Ammon's horn (tissue), 1 donor: ENCODE measurements at places on chromosomes 4 and X.

DNA sequence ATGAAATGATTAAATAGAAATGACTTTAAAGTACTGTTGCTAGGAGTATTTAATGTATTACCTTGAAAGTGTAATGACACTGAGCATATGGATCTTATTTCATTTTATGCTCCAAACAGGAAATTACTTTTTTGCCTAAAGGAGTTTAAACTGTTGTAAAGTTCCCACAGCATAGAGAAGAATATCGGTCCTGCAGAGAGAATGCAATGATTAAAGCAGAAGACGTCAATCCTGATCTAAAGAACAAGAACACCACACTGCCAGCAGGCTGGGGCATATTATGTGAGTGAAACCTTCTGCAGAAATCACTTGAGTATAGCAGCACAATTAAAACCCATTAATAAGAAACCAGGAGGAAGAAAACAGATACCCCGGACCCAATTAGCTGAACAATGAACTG lies 72.8 kb upstream of the CAMK2D start:
- no peak for DNase-seq

DNA sequence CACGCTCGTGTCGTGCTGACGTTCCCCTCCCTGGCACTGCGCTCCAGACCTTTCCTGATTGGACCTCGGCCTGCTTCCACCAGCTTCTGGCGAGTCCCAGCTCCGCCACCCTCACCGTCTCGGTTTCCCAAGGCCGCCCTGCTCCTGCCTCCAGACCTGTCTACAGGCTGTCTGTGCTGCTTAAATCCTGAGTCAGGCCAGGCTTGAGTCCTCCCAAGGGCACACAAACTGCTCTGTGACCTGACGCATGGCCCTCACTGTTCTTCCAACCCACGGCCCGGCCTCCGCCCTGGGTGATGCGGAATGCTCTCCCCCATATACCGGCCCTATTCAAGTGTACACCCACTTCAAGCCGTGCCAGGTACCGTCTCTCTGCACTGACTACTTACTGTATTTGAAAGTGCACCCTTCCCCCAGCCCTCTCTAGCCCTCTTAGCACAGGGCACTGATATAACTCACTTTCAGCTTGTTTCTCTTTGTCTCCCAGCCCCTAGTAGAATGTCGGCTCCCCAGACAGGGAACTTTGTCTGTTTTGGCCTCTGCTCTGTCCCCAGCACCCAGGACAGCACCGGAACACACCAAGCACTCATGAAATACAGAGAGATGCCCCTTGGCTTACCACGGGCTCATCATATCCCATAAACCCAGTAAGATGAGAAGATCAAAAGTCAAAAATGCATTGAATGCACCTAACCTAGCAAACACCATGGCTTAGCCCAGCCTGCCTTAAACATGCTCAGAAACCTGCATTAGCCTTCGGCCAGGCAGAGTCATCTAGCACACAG lies 63.1 kb upstream of the AFAP1 start:
- DNase-seq = no peak

DNA sequence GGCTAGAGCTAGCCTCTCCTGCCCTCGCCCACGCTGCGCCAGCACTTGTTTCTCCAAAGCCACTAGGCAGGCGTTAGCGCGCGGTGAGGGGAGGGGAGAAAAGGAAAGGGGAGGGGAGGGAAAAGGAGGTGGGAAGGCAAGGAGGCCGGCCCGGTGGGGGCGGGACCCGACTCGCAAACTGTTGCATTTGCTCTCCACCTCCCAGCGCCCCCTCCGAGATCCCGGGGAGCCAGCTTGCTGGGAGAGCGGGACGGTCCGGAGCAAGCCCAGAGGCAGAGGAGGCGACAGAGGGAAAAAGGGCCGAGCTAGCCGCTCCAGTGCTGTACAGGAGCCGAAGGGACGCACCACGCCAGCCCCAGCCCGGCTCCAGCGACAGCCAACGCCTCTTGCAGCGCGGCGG lies at the start of gene AR:
Gene AR, plus strand, starts transcription at position 204 of the 400 bp plus-strand sequence. CDS start 1,126 bp downstream, outside the sequence.
- DNase-seq = peak; percentile 11

GRCh38 chr4:55125763-55126541 lies 557 bp upstream of the KDR start:
- no peak for DNase-seq

- DNase-seq = no peak
Observed at GRCh38 chr4:106614441-106614840, 245.9 kb upstream of the GIMD1 start.

- no peak for DNase-seq
Observed at GRCh38 chr4:1678244-1678643, 5.9 kb downstream of the FAM53A start.

DNA sequence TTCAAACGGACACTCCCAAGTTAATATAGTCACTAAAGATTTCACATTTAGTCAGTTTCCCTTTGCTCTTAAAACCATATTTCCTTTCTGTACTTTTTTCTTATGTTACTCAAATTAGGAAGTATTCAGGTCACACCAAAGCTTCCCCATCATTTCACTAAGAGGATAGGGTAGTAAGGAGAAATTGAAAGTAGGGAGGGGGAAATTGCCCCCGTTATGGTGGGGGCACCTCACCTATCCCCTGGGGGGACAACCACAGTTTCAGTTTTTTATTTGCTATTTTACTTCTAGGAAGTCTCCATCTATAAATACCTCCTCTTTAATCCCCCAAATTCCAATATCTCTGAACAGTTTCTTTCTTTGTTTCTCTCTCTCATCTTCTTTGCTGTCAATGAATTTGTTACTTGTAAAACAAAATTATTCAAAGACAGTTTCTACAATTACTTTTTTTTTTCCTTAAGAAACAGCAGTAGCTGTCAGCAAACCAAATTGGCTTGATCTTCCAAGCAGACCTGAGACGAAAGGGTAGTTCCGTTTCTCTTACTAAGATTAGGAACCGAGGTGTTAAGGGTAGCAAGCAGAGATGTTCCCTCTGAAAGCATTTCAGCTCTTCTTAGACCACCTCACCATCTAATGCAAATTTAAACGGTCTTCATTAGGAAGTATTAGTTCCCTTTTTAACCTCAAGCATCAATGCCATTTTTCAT lies 160.2 kb upstream of the KLF3 start:
- no peak for DNase-seq

DNA sequence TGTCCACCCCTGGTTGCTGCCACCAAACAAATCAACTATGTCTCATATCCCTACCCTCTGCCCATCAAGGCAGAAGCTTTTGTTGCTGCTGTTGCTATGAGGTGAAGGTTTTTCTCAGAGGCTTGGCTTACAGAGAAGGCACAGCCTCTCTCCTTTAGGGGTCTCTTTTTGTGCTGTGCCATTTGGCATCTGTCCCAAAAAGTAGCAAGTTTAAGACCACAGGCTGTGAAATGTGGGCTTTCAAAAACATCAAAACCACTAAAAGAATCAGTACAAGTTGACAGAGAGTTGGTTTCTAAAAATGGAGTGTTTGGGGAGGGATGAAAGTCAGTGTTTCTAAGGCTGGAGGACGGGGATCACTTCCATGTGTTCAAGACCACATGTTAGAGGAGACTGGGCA lies 634.9 kb downstream of the BCOR start:
- DNase-seq = no peak

DNA sequence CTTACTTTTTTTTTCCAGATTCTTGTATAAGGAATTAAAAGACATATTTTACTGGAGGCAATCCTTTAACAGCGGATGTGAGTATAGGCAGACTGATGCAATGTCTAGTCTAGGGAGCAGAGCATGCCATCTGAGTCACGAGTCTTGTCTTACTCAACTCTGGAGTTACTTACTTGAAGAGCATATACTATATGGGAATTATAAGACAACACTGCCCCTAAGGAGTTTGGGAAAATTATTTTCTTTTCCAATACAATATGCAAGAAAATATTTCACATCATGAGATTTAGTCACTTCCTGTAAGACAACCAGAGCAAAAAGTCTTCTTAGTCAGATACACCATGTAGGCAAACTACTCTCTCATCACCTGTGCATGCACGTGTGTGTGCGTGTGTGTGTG lies 537.3 kb upstream of the FTHL17 start:
- no peak for DNase-seq

- DNase-seq = no peak
Observed at GRCh38 chrX:40174001-40174853, 76.5 kb upstream of the BCOR start.

GRCh38 chrX:135000516-135000915 lies 9.7 kb downstream of the SMIM10 start:
- no peak for DNase-seq

- DNase-seq = no peak
Observed at GRCh38 chr4:80216100-80216761, 18.9 kb downstream of the PRDM8 start.

- DNase-seq = peak; percentile 19
Observed at GRCh38 chr4:72525938-72526337, 43.1 kb downstream of the ADAMTS3 start.

- DNase-seq = no peak
Observed at GRCh38 chr4:31575504-31575903, 855.3 kb downstream of the PCDH7 start.

- DNase-seq = no peak
Observed at GRCh38 chrX:7065473-7065872, 82.0 kb upstream of the STS start.

DNA sequence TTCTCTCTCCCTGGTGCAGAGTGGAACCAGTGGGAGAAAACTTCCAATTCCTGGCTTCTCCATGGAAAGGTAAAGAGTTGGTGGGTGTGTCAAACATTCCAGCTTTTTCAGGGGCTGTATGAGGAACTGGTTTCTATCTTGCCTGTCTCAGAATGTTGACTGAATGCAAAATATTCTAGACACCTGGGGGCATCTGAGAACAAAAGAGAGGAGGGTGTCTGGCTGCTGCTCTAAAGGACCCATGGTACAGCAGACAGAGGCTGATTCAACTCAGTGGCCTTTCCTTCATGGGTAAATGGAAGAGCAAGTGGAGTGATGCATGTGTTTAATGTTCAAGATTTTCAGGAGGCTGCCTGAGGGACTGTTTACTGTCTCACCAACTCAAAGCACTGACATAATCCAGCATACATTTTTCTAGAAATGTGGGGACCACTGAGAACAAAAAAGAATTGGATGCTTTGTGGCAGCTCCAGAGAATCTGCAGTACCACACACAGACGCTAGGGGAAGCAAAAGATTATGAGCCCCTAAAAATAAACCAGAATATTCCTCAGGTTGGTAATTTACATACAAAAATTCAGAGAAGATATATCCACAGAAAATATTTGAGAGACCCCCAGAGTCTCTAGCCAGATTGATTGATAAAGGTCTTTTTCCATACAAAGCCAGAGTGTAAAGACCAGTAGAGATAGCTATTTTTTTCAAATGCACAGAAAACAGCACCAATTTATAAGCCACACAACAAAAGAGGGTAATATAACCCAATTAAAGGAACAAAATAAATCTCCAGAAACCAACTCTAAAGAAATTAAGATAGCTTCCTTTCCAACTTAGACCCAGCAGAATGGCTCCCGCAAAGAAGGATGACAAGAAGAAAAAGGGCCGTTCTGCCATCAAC lies 48.0 kb upstream of the STARD8 start:
- DNase-seq = no peak

DNA sequence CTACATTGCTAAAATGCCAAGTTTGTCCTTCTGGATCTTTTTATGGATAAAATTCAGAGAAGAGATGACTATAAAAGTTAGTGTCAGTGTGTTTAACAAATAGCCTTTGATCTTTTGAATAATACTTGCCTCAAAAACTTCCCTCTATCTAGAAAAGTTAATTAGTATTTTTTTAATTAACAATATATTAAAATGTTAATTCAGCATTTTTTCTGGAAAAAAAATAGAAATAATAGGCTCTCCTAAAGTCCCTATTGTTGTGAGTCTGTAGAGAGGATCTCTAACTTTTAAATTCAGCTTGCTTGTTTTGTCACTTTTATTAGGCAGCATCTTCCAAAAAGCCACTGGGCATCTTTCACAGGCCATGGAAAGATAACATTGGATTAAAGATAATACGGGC lies 435.2 kb upstream of the RASGEF1B start:
- no peak for DNase-seq

DNA sequence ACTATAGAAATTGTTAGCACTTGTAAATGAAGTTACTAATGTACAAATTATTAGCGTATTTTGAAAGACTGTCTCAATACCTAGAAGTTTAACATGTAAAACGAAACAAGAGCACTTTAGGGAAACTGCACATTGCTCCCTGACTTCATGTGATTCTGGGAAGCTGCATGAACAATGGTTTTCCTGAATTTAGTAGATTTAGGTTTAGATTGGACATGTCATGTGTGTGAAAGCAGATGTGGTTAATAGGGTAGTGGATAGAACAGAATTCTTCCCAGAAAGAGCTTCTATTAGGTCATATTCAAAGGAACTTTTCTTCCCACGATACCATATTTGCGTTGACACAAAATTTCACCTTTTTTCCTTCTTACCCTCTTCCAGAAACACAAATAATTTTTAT lies 14.9 kb upstream of the CXCL8 start:
- DNase-seq = no peak

DNA sequence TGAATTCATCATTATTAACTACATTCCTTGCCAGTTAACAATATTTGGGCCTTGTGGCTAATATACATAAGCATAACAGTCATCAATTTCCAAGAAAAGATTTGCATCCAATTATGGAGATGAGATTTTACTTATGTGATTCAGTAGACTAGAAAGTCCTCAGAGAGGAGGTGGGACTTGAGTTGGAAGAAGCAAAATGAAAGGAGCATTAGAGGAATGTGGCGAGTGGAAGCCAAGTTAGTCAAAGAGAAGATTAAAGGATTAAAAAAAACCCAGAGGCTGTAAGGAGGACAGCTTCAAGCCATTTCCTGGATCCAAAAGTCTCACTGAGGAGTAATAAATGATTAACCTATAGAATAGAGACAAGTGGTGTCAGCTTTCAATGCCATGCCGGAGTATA lies 1099.4 kb upstream of the IGFBP7 start:
- no peak for DNase-seq

DNA sequence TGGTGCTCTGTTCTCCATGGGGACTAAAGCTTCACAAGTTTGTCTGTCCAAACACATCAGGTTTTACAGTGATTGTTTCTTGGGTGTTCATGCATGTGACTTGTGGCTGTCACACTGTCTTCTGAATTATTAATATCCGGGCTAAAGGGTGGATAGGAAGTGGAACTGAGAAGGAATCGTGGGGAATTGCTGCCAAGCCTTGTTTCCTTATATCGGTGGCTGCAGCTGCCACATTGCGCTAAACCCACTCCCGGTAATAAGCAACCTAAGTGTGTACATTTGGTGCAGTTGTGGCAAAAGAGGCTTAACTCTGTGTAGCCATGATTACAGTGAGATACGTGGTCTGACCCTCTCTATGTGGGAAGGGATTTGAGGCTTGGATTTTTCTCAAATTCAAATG lies 30.7 kb downstream of the SEPTIN11 start:
- DNase-seq = no peak
